ENCODE measurements at places on chromosomes 3 and 15.

DNA sequence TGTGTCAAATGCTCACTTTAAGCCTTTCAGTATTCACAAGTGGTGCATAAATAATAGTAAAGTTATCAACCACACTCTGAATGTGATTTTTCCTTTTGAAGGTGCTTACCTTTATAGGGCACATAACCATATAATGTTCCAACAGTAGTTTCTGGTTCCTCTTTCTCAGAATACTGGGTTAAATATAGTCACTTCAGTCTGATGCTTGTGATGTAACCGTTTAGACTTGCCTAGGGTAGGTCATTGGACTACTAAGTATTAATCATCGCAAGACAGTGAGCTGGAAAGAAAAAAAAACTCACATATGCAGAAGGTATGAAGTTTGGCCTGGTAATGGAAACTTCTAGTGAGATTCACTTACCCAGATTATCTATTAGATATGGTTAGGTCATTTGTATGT is 1.9 kb downstream of the KBTBD8 start:
- DNase-seq, result no peak

DNA sequence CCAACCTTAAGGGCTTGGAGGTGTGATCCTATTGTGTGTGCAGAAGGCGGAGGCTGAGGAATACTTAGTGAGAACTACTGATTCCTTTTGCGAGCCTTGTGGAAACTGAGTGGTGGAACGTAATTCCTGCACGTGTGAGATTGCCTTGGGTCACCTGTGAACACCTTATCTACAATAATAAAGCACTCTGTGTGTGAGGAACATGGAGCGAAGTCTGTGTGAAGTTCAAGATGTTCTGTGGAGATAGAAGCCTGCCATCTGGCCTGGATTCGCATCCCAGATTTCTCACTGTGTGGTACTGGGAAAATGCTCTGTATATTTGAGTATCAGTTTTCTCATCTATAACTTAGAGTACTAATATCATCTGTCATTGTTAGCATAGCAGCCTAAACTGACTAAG is 179.5 kb upstream of the PDZRN3 start:
- DNase-seq, result no peak

DNA sequence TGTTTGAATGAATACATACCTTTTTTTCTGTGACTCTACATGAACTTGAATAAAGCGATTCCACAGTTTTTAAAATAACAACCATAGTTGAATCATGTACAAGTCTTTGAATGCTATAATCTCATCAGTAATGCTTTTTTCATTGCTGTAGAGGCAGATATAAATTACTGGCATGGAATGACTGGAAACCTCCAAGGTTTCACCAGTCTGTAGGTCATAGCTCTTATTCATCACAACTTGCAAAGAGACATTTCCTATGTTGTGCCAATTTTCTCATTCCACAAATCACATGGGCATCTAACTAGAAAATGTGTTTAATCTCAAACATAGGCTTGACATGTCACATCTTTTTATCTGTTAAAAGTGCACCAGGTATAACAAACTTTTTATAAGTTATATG is 407.1 kb upstream of the KCNMB2 start:
- DNase-seq, result no peak

DNA sequence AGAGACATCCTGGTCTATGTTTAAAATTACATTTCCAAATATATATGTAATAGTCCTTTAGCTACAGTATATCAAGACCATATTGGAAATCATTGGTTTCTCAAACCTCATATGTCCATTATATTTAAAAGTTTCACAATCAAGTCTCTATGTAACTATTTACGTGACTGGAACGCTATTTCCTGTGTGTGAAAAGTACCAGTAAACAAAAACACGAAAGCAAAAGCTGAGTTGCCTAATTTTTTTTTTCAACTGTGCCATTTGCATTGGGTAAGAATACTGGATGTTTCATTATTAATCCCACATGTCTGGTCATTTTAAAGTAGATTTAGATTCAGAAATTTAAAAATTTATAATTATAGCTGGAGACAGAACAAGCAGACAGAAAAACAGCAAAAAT is 381.4 kb downstream of the TBC1D5 start:
- DNase-seq, result no peak

DNA sequence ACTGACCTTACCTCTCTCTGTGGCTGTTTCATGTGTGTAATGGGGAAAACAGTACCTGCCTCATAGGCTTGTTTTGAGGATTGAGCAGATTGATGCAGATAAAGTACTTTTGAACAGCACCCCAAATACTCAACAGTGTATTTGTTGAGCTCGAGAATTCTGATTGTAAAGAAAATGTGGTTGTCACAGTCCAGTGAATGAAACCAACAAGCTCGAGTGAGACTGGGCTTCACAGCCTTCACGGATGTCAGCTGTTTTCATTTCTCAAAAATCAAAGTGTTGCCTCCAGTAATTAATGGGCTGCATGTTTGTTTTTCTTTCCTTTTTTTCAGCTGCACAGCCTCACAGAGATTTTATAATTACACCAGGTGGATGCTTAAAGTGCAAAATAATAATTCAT is 43.7 kb downstream of the PARP15 start:
- DNase-seq, result no peak

DNA sequence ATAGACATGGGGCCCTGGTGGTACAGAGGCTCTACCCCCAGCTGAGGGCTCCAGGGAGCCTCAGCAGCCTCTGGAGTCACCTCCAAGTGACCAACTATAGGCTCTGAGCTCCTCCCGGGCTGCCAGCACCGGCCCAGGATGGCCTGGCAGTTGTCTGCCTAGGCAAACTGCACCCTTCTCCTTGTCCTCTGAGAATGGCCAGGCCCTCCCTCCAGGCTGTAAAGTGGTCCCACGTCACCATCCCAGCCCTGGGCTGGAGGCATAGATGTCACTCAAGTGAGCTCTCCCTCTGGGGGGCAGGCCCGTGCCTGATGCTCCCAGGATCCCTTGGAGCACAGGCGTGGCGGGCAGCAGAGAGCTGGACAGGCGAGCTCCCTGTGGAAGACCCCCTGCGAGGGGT is 120.1 kb downstream of the SEC22A start:
- no peak for DNase-seq

DNA sequence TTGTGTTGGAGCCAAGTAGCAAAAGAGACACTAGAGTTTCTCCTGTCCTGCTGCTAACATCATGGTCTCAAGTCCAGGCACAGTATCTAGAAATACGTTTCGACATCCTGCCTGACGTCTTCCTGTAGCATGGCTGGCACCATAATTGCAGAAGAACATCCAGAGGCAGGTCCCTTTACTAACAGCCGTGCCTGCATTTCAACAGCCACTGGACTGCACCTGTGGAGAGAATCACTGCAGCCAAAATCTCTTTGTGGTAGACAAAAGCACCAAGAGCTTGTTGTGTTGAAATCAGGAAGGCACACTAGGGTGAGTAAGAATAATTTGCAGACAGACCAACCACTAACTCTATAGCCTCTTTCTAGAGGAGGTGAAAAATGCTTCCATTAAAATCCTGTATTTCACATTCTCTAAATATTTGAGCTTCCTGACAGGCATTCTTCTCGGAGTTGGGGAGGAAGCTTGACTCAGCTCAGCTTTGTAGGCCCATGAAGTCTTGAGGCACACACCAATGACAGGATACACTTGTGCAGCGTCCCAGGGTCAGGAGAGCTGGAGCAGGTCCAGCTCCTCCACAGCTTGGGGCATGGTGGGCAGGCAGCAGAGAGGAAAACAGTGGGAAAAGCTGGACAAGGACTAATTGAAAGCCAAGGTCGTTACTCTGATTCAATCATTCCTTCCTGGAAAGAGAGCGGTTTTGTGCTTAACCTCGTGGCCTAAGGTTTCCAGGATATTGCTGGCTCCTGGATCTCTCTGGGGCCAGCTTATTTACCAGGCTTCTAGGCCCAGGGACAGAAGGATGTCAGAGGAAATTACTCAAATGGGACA is 244.9 kb downstream of the FAM43A start:
- no peak for DNase-seq

GRCh38 chr3:159252772-159253384 is 451.0 kb downstream of the MFSD1 start:
- DNase-seq, result no peak

- DNase-seq, result no peak
Observed at GRCh38 chr3:141249041-141249440, 17.4 kb downstream of the PXYLP1 start.

DNA sequence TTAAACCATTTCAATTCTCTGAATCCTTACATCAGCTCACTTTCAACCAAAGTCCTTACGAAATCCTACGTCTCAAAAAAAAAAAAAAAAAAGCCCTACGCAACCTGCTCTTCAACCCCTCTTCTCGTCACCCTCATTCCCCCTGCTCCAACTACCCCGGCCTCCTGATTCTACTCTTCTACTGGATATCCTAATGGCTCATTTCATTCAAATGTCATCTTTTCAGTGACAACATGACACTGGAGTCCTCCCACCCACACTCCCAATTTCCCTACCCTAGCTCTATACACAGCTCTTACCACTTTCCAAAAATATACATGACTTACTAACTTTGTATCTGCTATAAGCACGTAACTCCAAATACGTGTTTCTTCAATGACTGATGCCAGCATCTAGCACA is 11.5 kb downstream of the UBP1 start:
- DNase-seq, result no peak

DNA sequence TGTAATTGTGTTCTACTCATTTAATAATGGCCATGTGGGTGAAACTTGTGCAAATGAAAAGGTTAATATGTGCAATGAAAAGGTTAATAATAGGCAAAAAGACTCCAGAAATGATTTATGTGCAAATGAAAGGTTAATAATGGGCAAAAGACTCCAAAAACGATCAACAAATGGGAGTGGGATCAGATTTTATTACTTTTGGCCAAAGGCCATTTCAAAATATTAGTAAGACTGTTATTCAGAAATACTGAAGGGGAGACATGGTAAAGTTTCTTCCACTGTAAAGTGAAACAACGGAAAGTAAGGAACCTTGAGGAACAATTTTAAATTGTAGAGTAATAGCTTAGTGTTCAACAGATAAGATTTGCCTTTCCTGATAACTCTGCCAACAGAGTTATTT is 40.7 kb downstream of the STARD9 start:
- no peak for DNase-seq

- no peak for DNase-seq
Observed at GRCh38 chr3:39209329-39209970, 17.1 kb upstream of the XIRP1 start.

- DNase-seq, result no peak
Observed at GRCh38 chr15:63633312-63633711, 36.1 kb downstream of the FBXL22 start.

GRCh38 chr15:69610277-69610676 is 157.7 kb downstream of the RPLP1 start:
- DNase-seq, result no peak

DNA sequence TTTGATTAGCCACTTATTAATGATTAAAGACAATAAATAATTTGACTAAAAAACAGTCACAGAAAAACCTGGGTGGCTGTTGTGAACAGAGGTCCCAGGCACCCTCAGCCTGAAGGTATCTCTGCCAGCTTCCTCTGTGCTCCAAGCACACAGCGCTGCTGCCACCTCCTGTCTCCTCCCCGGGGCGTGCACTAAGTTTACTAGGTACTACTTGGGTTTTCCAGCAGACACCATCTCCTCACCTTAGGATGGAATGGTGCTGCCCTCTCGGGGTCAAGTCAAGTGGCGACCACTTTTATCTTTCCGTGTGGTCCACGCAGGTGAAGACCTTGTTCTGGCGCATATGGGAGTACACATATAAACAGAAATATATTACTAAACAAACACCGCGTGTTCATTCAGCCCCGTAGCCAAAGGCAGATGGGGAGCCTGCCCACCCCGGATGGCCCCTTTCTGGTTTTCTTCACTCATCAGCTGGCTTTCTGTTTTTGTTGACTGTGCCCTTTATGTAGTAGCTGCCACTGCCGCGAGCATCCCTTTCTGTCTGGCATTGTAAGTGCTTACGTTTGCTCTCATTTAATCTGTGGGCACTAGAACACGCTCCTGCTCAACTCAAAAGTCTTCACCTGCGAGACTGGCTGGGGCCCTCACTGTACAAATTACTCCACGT is 128.0 kb downstream of the LRIG1 start:
- DNase-seq, result no peak

DNA sequence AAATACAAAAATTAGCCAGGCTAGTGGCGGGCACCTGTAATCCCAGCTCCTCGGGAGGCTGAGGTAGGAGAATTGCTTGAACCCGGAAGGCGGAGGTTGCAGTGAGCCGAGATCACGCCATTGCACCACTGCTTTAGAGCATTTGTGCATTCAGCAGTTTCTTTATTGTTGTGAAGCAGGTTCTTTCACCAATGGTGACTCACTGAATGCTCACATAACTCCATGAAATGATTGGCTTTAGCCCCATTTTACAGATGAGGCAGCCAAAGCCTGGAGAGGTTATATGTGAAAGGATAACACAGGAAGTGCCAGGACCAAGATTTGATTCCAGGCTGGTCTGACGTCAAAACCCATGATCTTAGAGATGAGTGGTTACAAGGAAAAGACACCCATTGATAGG is 195.2 kb downstream of the SLCO3A1 start:
- DNase-seq, result no peak

GRCh38 chr3:48023377-48023776 is 7.2 kb upstream of the MAP4 start:
- DNase-seq, result no peak

- DNase-seq, result no peak
Observed at GRCh38 chr3:196263819-196264218, 23.7 kb downstream of the PCYT1A start.

GRCh38 chr15:100941536-100941935 is 22.4 kb downstream of the LRRK1 start:
- DNase-seq, result no peak

DNA sequence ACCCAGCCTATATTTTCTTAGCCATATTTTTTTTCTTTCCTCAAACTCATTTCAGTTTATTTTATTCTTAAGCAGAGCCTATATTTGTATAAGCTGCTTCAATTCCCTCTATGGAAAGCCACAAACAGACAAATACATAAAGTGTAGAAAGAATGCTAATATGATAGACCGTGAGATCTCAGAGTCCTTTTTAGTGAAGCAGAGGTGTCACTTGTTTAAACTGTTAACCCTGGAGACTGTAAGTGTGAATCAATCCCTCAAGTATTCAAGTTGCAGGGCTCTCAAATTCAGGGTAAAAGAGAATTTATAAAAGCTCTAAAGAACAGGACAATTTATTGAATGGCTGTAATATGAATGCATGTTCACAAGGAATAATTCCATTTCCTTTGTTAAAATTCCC is 72.2 kb upstream of the BHLHE40 start:
- no peak for DNase-seq

GRCh38 chr15:52651868-52652267 is 27.3 kb downstream of the ATOSA start:
- peak; percentile 65 for DNase-seq
